ENCODE measurements at places on chromosomes 3 and 15.

- no peak for ATAC-seq
These were observed 235.3 kb downstream of the ARRDC4 start for GRCh38 chr15:98195796-98196195.

DNA sequence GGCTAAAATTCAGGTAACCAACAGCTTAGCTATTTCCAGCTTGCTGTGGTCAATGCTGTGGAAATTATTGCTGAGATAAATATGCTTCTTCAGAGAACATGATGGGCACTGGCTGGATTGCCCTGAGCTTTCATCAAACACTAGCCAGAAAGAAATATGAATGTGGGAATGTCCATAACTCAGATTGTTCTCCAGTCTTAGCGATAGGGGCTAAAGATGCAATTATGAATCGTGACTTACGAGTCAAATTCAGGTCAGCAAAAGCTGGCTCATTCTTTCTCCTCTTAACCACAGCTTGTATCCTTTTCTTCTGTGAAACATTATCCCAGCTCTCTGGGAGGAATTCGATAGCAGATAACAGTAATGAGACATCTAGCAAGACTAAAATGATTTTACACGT, 307.6 kb downstream of the RYR3 start:
- no peak for ATAC-seq

DNA sequence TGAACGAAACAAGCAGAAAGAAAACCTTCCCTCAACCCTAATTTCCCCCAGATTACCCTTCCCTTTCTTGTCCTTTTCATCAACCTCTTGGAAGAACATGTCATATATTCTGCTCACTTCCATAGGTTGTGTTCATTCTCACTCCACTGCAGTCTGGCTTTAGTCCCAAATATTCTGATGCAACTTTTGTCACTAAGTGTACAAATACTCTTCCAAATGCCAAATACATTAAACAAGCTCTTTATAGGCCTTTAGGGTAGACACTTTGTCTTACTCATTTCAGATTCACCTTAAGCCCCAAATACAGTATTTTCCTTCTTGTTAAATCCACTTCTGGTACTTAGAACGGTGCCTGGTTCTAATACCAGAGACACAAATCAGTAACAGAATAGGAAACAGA, 406.5 kb upstream of the CDIN1 start:
- ATAC-seq, result no peak

DNA sequence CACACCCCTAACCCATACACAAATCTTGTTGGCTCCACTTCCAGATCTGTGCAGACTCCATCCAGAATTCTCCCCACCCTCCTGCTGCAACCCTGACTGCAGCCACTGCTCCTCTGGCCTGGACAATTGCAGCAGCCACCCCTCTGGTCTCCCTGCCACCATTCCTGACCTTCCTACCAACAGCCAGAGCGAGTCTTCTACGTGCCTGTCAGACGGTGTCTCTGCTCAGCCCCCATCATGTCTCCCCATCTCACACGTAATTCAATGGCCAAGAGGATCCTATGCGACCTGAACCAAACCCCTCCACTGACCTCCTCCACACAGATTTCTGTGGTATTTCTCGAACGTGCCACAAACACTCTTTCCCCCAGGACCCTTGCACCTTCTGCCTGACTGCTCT, 103.3 kb downstream of the TPRA1 start:
- no peak for ATAC-seq

DNA sequence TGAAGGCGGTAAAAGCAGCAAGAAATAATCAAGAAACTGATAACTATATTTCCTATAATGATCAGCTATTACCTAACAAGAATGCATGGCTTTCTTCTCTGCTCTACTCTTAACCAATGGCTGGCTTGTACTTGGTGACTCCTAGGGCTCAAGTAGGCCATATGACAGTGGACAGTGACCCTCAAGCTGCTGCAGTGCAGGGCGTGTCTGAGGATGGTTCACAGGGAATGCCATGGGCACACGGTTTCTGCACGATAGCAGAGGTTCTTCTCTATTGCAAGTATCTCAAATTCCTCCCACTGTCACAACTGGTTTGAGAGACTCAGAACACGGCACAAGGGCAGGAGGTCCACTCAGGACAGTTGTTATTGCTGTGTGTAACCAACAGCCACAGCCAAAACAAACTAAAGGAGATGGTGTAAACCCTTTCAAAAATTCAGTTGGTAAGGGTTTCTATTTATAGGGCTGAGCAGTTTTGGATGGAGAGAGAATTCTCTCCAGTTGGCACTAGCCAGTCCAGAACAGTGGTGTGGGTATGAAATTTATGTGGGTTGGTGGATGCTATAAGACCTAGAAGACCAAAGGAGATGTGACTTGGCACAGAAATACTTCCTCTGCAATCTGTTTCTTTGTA, 103.2 kb upstream of the ST8SIA2 start:
- ATAC-seq, result no peak

DNA sequence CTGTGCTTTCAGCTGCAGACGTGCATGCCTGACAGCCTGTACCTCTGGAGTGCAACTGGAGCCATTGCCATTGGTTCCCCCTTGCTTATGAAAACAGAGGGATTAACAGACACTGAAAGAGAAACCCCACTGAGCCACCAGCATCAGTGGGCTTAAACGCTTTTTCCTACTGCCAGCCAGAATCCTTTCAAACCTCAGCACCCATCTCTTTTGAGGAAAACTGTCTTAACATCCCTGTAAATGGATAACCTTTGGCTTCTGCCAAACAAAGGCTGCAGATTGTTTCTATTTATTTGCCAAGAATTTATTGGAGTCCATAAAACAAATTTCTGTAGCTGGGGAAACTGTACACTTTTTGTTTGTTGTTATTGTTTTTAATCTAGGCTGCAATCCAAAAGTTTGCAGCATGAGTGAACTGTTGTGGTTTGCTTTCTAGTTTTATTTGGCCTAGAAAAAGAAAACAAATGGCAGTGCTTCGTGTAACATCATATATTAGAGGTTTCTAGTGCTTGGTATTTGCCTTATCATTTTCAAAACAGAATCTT, 369.2 kb upstream of the IL12A start:
- ATAC-seq, result no peak

DNA sequence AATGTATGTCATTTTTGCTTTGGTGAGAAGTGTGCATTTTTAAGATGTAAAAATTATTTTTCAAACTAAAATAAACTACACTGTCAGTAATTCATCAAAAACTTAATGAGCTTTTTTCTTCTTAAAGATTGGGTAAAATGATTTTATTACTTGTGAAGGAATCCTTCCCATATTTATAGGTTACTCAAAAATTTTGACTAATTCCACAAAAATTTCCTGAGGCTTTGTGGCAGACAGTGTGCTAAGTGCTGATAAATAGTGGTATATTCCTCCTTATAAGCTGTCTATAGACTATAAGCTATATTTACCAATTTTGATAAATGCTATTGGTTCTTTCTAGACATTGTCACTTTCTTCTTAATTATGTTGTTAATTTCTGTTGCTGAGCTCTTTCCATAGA, 284.5 kb upstream of the SEMA6D start:
- ATAC-seq, result no peak

GRCh38 chr3:141074529-141074928, 23.4 kb downstream of the SPSB4 start:
- ATAC-seq, result no peak

GRCh38 chr3:107579371-107579770, 56.6 kb downstream of the BBX start:
- ATAC-seq, result no peak

- peak; percentile 15 for ATAC-seq
These were observed 33.4 kb downstream of the SPINK8 start for GRCh38 chr3:48299746-48300712.

DNA sequence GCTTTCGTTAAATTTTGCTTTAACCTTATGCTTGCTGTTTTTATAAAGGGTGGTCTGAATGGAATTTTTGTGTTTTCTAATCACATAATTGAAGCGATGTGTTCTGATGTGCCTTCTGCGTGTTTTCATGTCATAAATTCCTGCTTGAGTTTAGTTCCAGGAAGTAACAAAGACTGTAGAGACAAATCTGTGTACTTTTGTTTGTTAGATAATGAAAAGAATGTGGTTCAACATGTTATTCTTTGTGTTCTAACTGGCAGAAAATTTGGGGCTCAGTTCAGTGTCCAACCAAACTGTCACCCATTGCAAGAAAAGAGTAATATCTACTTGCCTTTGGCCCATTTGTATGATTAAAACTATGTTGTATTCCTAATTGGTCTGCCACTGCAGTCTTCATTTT, 324.0 kb downstream of the DIPK2A start:
- no peak for ATAC-seq

GRCh38 chr3:60456180-60456579, 795.1 kb downstream of the FHIT start:
- no peak for ATAC-seq

DNA sequence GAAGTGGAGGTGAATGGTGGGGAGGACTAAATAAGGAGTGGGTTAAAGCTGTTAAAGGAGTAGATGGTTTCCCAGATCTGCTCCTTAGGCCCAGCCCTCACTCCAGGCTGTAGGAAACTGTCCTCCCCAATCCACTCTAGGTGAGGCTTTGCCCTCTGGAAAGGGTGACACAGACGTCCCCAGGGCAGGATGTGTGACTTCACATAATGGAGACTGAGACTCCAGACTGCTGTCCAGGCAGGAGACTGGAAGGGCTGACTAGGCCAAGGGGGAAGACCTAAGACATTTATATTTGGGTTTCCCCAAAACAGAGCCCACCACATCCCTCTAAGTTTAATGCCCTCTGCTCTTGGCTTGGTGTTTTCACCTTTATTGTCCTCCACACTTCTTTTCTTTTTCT, 488.5 kb downstream of the SHQ1 start:
- no peak for ATAC-seq

GRCh38 chr3:100635273-100635701, 25.9 kb downstream of the ADGRG7 start:
- ATAC-seq, result no peak

- no peak for ATAC-seq
These were observed 194.0 kb downstream of the ITPR1 start for GRCh38 chr3:4687167-4687566.

GRCh38 chr3:72340476-72341379, 507.5 kb downstream of the SHQ1 start:
- ATAC-seq, result no peak

DNA sequence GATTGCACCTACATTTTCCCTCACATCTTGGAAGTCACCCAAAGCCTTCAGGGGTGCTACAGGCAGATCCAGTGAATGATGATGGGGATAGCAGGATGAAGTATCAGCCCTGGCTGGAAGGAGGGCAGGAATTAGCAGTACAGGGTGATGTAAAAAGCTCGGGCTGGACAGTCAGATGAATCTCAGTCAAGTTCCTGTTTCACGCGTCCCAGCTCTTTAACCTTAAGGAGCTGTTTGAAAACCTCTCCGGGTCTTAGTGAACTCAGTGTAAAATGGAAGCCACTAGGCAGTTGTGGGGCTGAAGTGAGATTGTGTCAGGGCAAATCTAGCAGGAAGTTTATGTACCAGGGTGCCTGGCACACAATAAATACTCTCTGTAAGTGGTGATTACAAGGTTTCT, 166.4 kb upstream of the PROK2 start:
- no peak for ATAC-seq

GRCh38 chr3:128239304-128239703, 86.0 kb downstream of the EEFSEC start:
- no peak for ATAC-seq

Data from activated CD4-positive, CD25-positive, alpha-beta regulatory T cell treated with anti-CD3 and anti-CD28 coated beads, Interleukin-2, amount 50 U/mL, for 24 hours (primary cell).